Spinal cord (tissue), 10 donors: ENCODE measurements at places on chromosomes 1 and 21. TPM values are rescaled to one million over a fixed set of nuclear protein-coding genes. Genes with fewer than 3 reads are reported as not detected.

AGMAT gene
- total RNA-seq, result 0.83 TPM

RGS5 gene
- total RNA-seq, result 34.5 TPM

SERPINC1 gene
- total RNA-seq, result 0.99 TPM

AMIGO1 gene
- 12.6 TPM for total RNA-seq

BRINP2 gene
- total RNA-seq, result 18.2 TPM

- DNase-seq, result no peak
Observed at GRCh38 chr1:219269171-219269570, 95.5 kb downstream of the LYPLAL1 start.

DNA sequence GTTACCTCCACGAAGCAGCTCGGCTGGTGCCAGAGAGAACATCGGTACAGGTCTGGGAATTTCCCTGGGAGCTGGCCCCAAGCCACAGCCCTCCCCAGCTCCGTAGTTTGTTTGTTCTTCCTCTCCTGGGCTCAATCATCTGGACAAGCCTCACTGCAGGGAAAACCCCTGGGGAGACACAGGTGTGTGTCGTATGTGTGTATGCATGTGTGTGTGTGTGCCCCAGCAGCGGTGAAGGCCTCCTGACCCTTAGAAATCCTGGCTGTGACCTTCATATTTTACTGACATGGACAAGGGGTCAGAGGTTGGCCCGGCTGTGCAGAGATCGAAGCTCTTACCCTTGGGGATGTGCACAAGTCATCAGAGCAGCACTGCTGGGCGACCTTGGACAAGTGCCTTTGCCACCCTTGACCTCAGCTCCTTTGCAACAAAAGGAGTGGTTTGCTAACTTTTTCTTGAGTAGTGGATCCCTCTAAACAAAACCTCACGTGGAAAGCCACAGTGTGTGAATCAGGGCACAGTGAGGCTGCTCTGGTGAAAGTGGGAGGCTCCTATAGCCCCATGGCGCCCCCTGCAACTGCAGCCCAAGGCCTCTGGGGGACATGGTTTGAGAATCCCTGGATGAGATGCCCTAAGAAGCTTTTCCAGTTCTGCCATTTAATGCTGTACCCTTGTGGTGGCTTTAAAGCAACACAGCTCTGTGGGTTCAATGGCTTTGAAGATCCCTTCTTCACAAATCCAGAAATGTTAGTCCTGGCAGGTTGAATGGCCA, 12.3 kb upstream of the IL22RA1 start:
- DNase-seq, result no peak

DNA sequence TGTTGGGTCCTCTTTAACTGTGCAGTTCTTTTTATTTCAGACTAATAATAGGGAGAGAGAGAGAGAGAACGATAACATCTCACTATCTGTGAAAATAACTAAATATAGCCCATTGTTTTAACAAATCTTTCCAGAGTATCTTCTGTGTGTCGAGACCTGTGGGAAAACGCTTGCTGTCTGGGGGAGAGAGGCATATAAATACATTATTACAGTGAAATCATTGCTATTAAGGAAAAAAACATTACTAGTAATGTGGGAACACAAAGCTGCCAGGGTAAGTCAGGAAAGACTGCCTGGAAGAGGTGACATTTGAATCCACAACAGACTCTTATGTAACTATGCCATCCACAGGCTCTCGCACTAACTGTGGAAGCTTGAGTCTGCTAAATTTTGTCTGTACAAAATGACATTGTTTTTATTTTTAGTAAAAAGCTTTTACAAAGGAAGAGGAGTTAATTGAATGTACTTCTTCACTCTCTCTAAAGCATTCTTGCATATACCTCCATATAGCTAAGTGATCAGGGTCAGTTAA, 59.8 kb upstream of the PGD start:
- no peak for DNase-seq

DNA sequence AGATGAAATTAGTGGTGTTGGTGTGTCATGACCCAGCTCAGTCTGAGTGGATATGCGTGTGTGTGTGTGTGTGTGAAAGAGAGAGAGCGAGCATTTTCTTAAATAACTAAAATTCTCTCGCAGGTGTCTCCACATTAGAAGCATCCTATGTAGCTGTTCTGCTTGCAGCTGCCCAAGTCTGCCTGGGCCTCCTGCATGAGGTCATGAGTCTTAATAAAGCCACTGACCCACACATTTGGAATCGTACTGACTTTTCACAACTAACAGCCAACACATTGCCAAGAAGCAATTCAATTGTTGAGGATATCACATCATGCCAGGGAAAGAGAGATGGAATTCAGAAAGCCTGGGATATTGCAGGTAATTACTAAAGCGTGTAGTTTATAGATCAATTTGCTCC, 238.2 kb upstream of the AJAP1 start:
- DNase-seq, result peak; percentile 86

DNA sequence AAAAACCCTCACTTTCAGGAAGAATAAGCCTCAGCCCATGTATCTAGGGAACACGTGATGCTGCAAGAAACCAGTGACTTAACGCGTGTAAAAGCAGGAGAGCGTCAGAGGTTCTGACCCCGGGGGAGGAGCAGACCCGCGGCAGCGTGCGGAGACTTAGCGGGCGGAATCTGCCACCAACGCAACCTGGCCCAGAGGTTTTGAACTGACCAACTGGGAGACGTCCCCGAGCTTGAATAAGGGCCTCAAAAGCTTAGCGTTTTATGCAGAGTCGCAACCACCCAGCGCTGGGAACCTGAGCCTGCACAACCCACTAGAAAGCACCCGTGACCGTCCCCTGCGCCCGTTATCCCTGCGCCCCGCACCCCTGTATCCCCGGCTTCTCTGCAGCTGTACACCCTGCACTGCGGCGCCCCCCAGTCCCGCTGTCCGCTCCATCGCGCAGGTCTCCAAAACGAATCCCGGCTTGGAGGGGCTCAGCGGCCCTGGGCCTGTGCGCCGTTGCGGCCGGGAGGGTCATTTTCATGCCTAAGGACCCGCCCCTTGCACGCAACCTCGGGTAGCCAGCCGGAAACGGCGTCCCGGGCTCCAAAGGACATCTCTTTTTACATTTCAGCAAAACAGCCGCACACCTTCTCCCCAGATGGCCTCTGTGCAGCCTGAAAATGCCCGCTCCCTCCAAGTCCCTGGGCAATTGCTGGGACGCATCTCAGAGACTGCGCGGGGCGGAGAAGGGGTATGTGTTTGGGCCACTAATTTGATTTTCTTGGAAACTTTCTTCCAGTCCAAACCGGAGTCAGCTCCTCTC, 29.4 kb upstream of the TRIM17 start:
- DNase-seq, result no peak

- no peak for DNase-seq
Observed at GRCh38 chr1:32042330-32042729, 28.7 kb downstream of the KHDRBS1 start.

- DNase-seq, result no peak
Observed at GRCh38 chr1:8376358-8376840, 58.5 kb downstream of the SLC45A1 start.

DNA sequence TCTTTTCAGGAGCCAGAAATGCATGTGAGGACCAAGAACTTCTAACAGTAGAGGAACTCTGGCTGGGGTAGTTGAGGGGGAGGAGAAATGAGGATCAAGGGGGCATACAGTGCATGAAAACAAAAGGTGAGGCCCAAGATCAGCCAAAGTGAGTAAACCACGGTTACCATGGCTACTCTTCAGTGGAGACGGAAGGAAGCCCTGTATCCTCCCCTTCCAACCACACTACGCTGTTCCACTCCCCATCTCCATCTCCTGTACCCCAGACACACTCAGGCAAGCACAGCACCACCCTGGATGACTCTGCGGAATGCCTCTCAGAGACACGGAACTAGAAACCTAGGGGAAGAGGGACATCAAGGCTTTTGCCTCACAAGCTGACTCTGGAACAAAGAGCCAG, 157.6 kb upstream of the CAMK1G start:
- DNase-seq, result no peak
